ENCODE measurements at places on chromosomes 2 and 18.

GRCh38 chr2:151544449-151544848, 134.7 kb downstream of the RIF1 start:
- no peak for DNase-seq

DNA sequence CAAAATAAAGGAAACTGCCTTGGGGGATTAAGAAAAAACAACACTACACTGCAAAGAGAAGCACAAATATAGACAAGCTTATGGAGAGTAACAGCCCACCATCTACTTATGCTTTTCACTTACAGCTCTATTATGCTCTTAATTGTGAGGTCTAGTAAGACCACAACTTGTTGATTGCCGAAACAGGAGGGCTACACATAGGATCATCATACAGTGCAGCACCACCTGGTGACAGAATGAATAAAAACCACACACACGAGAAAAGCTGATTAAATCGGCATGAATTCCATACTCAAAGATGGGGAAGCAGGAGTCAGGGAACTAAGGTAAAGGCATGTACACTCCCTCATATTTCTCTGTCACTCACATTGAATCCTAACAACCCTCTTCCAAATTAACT, 259.2 kb downstream of the IKZF2 start:
- DNase-seq, result peak; percentile 14

DNA sequence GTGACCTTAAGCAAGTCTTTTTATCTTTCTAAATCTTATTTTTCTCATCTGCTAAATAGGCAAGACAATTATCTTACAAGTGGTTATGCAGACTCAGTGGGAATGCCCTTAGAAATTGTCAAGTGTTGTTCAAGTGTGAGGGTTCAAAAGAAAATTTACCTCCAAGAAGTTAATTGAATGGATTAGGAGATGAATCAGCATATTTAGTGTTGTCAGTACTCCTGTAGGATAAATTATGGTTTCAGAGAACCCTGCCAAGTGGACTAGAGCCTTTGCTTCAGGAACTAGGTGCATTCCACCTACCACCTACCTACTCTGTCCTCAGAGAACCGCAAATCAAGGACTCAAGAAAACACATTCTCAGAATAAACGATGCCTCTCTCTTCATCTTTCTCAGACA, 69.8 kb upstream of the KCTD1 start:
- DNase-seq, result no peak

- DNase-seq, result no peak
Measured at GRCh38 chr2:49226360-49226759, 72.0 kb upstream of the FSHR start.

GRCh38 chr2:133806564-133806963, 238.3 kb upstream of the NCKAP5 start:
- no peak for DNase-seq

DNA sequence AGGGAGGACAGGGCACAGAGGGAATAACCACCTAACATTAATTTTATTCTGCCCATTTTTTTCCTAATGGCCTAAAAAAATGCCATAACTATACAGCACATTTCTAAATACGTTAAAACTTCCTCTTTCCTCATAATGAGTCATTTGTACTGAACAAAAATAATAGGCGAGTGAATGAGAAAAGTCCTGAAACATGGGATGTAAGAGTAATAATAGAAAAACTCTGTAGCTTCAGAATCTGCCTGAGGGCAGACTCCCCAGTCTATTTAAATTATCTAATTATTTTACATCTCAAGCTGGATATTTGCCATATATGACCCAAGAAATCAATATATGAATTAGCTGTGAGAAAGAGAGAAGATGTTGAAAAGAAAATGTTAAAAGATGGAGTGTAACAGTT, 285.1 kb downstream of the TMX3 start:
- DNase-seq, result no peak

DNA sequence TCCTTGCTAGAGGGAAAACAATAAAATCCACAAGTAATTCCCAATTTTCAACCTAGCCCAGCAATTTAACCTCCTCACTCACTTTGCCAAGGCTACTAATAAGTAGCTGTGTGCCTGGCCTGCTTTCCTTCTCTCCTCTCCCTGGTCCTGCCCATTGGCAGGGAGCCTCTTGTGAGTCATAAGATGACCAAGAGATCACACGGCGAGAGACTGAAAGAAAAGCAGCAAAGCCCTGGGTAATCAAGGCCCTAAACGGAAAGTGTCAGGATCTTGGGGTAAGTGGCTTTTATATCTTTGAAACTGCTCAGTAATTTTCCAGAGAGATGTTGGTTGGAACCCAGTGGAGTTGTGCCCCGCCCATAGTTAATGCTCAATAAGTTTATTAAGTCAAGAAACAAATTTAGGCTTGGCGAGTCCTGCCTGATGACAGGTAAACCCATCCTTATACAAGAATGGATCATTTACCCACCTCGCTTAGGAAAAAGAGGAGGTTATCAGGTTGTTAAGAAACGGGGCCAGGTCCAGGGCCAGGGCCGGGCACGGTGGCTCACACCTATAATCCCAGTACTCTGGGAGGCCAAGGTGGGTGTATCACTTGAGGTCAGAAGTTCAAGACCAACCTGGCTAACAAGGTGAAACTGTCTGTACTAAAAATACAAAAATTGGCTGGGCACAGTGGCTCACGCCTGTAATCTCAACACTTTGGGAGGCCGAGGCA, 10.0 kb upstream of the ADAM17 start:
- DNase-seq, result no peak

GRCh38 chr2:64932116-64932370, 57.2 kb upstream of the SLC1A4 start:
- DNase-seq, result no peak

DNA sequence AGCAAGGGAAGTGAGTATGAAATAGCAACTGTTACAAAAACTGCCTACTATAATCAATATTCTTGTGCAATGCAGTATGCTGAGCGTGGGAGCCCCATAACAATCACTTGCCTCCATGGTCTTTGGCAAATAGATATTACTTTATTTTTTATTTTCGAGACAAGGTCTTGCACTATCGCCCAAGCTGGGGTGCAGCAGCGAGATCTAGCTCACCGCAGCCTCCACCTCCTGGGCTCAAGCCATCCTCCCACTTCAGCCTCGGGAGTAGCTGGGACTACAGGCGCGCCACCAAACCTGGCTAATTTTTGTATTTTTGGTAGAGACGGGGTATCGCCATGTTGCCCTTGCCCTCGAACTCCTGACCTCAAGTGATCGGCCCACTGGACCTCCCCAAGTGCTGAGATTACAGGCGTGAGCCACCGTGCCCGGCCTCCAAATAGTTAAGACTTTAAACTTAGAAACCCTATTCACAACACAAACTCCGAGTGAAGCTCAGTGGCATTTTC, 1.2 kb upstream of the CCNT2 start:
- DNase-seq, result no peak

- no peak for DNase-seq
Measured at GRCh38 chr2:113069676-113070605, 2.2 kb downstream of the IL1F10 start.

DNA sequence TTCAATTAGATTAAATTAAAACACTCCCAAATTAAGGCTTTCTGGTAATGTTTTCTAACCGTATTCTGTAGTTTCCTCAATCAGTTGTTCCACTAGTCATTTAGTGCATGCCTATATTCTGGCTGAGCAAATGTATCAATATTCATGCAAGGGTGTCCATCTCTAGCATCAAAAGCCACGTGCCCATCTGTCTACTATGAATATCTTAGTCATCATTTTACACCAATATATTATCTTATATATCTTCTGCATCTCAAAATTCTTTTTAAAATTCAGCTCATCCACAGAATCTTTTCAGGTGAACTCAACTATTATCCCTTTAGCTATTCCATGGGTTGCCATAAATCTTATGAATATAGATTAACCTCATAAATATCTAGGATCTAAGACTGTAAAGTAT, 488.2 kb downstream of the PARD3B start:
- DNase-seq, result no peak

DNA sequence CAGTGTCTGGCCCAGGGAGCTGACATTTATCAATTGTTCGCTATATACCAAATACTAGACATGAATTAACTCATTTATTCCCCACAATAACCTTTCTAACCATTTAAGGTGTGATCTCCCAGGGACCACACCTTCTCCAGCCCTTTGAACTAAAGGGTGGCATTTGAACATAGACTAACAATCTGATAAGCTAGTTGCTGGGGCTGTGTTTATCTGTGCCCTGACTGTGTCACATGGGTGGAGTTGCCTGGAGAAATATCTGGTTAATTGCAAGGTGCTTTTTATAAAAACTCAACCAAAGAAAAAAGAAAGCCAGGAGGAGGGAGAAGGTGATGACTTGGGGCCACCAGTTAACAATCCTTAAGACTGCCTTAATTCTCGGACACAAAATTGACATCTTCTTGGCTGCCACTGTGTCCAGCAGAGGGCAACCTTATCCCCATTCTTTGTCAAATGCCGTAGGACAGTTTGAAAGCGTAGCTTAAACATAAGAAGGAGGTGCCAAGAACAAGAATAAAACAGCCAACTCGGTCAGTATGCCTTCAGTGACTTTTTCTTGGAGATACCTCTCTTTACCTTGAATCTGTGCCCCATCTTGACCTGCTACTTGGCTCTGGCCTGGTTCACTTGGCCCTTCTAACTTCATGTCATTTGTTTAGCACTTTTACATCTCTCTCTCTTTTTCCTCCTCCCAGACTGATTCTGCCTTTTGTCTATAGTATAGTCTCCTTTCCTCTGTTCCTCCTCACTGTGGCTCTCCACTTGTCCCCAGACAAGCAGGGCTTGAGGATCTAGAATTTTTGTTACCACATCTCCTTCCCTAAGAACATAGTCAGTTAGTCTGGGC, 183.4 kb downstream of the MYO3B start:
- DNase-seq, result no peak

DNA sequence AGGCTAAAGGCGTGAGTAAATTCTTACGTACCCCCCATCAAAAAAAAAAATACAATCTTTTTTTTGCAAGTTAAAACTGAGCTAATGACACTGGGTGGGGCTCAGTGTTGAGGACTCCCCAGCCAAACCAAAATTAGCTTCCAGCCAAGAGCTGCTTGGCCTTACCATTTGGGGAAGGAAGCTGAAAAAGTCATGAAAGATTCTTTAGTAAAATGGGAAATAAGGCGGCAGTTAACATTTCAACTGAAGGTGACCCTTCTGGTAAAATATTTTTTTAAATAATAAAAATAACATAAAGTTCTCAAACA, 16.4 kb downstream of the SMAD7 start:
- DNase-seq, result no peak

DNA sequence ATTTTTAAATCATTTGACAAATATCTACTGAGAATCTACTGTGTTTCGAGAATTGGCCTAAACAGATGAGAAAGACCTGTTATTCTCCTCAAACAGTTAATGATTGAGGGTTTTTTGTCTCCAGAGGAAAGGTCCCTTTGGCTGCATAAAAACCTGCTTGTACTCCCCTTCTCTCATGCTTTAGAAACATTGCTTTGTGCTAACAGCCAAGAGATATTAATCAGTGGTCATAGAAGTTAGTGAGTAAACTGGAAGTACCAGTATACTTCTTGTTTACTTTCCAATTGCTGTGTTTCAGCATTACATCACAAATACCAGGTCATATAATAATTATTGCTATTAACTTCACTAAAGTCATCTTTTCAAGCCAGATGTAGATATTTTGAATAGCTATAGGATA, 34.1 kb downstream of the ITGB6 start:
- no peak for DNase-seq

DNA sequence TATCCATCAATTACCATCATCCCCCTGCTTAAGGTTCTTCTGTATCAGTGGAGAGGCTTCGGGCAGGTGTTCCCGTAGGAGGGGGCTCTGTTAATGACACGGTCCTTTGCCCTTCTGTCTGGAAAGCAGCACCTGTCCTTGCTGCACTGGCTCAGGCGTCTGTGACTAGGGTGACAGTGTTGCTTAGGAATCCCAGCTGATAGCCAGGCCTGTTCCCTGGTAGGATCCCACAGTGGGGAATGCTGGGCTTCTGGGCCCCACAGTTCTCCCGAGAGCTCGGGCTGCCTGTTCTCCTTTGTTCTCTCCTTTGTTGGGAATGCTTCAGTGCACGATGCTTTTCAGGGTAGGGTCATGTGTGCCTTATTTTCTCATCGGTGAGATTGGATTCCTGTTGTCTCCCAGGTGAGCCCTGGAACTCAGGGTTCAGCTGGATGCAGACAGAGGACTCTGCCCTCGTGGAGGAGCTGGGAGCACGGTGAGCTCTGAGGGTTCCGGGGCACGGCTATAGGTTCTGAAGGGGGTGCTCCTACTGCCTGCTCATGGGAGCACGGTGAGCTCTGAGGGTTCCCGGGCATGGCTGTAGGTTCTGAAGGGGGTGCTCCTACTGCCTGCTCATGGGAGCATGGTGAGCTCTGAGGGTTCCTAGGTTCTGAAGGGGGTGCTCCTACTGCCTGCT, 9.6 kb downstream of the SNTG2 start:
- peak; percentile 64 for DNase-seq

GRCh38 chr18:29862824-29863223, 1179.7 kb downstream of the DSC3 start:
- no peak for DNase-seq

DNA sequence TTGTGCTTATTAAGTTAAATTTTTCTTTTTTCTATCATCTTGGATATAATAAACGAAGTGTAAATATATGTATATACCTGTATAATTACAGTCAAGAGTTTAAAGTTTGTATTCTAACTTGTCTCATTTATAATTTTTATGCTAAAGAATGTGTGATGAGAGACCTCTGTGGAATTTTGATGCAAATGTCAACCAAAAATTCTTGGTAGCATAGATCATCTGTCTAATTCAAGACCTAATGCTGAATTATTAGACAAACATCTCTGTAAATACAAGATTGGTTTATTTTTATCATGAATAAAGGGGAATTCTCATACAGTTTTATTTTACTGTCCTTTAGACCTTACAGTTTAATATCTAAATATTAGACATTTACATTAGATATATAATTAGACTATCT, 149.2 kb upstream of the VWC2L start:
- no peak for DNase-seq

- DNase-seq, result no peak
Measured at GRCh38 chr2:233837694-233838229, 16.6 kb downstream of the HJURP start.

DNA sequence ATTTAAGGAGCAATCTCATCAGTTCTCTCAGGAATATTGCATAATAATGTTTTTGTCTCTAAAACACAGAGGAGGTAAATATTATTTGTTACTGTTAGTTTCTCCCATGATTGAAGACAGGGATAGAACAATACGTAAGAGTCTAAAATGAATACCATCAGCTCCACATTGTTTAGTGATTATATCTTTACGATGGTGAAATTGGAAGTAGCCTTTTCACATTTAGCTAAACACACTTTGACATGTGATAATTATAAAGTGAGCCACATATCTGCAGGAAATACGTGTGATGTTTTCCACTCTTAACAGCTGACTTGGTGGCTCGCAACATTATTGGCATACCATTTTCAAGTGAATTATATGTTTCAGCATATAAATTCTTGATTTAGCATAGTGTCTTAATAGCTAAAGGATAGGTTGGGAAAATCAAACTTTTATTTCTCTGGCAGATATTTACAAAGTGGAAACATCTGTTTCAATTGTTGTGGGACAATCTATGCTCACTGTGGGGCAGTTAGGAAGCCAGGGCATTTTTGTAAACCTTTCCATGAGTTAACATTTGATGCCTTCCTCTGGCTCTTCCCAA, 208.1 kb upstream of the RASGRP3 start:
- DNase-seq, result no peak

All from NCI-H1092 treated with DMSO at 0.1 percent for 48 hours (cell line).